ENCODE measurements at places on chromosomes 3 and 15. TPM values are rescaled to one million over a fixed set of nuclear protein-coding genes. Genes with fewer than 3 reads are reported as not detected.

DNA sequence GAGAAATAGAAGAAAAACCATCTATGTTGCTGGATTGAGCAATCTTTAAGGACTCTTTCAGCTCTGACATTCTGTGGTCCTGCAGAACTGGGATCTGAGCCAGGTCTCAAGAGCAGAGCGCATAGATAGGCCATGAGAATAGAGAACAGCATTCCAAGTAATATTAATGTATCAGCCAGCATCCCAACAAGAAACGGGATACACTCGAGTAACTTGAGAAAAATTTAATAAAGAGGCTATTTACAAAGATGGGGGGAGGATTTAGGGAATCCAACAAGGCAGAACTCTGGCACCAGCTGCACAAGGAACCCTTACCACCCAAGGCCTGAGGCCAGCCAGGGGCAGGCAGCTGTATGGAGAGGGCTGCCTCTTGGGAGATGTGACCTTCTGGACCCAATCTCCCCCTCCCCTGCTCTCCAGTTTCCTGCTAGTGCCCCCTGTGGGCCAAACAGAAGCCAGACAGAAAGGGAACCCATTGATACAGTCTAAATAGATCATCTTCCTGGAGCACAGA, 8.2 kb downstream of the TMOD2 start:
- no peak for DNase-seq

PCSK6 gene
- polyA plus RNA-seq, result 0.66 TPM

DNA sequence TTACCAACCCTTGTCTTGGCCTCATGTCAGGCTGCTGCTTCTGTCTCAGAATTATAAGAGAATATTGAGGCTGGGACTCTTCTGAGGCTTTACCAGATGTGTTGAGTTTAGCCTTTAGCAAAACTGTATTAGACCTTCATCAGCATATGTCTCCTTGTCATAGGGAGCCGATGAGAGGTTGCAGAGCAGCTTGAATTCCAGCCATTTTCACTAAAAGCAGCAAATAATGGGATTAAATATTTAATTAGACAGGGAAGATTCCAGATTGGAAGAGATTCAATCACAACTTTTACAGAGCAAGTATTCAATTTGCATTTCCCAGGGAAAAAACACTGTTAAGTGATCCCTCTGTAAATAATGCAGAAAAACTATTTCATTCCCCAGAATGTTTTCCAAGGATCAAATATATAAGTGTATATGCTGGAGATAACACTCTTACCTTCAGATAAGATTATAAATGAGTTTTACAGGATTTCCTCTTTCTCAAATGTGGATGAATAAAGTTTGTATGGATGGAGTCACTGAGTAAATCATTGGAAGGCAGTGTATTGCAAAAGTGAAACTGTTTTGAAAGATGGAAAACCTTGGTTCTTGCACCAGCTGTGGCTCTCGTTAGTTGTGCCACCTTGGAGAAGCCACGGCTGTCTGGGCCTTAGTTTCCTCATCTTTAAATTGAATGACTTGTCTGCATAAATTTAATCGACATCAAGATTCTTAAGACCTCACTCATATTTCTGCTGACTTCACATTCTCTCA, 466.4 kb upstream of the SGO1 start:
- no peak for DNase-seq

- DNase-seq, result no peak
Measured at GRCh38 chr3:43647331-43648166, 25.7 kb upstream of the ANO10 start.

Data from B cell (primary cell).